ENCODE measurements at places on chromosomes 3 and 15. TPM values are rescaled to one million over a fixed set of nuclear protein-coding genes. Genes with fewer than 3 reads are reported as not detected.

Gene CLDN16
- total RNA-seq = not detected

Gene ACP3
- 8.1 TPM for total RNA-seq

Gene SOX14
- not detected for total RNA-seq

Gene ENTPD3
- total RNA-seq = 0.22 TPM

Gene CKMT1B
- 227 TPM for total RNA-seq

Gene GOLGA8T
- total RNA-seq = not detected

Gene NLGN1
- total RNA-seq = 0.67 TPM

Gene SPINK8
- total RNA-seq = not detected

Gene SEMA3G
- 2.6 TPM for total RNA-seq

Gene CPNE9
- not detected for total RNA-seq

Gene ZNF80
- not detected for total RNA-seq

Gene ERICH6
- not detected for total RNA-seq

Gene ITGA11
- total RNA-seq = 4.1 TPM

Gene C3orf22
- not detected for total RNA-seq

Gene SCN5A
- total RNA-seq = 0.45 TPM

Gene RASGRP1
- total RNA-seq = 0.96 TPM

Gene PXK
- total RNA-seq = 11.4 TPM

Gene GCNT3
- 261 TPM for total RNA-seq

Gene ADCY5
- total RNA-seq = 5.6 TPM

Gene MUSTN1
- 1.5 TPM for total RNA-seq

Gene TRIM42
- total RNA-seq = not detected

Gene HESX1
- total RNA-seq = 0.48 TPM

Gene LOXL1
- 2.3 TPM for total RNA-seq

Gene LRRK1
- total RNA-seq = 36.0 TPM

Gene SAMMSON
- not detected for total RNA-seq

Gene IL17RD
- total RNA-seq = 5.6 TPM

Gene ACAN
- total RNA-seq = 0.35 TPM

Gene GRAMD1C
- total RNA-seq = 4.1 TPM

Gene TRMT10C
- total RNA-seq = 21.8 TPM

Gene FAM81A
- 18.8 TPM for total RNA-seq

Gene TFDP2
- total RNA-seq = 33.6 TPM

Gene LRRIQ4
- not detected for total RNA-seq

Gene SAMD7
- total RNA-seq = not detected

Gene TLR9
- 0.25 TPM for total RNA-seq

Gene HTD2
- 9.6 TPM for total RNA-seq

Gene RPP25
- 25.5 TPM for total RNA-seq

Gene SLC12A1
- not detected for total RNA-seq

Gene FBXO22
- total RNA-seq = 40.1 TPM

Gene GHSR
- total RNA-seq = not detected

Gene RUVBL1
- total RNA-seq = 16.1 TPM
